ENCODE measurements at places on chromosomes 2 and 18. TPM values are rescaled to one million over a fixed set of nuclear protein-coding genes. Genes with fewer than 3 reads are reported as not detected.

Gene GCKR
- total RNA-seq = 0.43 TPM

Gene CABYR
- total RNA-seq = 2.9 TPM

Gene C2orf69
- 3.5 TPM for total RNA-seq

Gene CRYGD
- total RNA-seq = not detected

Gene MATN3
- 2.3 TPM for total RNA-seq

Gene PLEK
- total RNA-seq = not detected

Gene CCDC141
- not detected for total RNA-seq

Gene ALPP
- not detected for total RNA-seq

Gene CIB4
- total RNA-seq = not detected

Gene DOK1
- 9.2 TPM for total RNA-seq

Gene NYAP2
- not detected for total RNA-seq

Gene DARS1
- total RNA-seq = 65.9 TPM

Gene HMSD
- total RNA-seq = 0.44 TPM

Gene REG3G
- not detected for total RNA-seq

Gene DCDC2C
- total RNA-seq = not detected

Gene GALNT14
- total RNA-seq = 0.14 TPM

Gene ZSCAN30
- total RNA-seq = 21.0 TPM

Gene KCNG2
- not detected for total RNA-seq
